ENCODE measurements at places on chromosomes 6 and 20. TPM values are rescaled to one million over a fixed set of nuclear protein-coding genes. Genes with fewer than 3 reads are reported as not detected.

DNA sequence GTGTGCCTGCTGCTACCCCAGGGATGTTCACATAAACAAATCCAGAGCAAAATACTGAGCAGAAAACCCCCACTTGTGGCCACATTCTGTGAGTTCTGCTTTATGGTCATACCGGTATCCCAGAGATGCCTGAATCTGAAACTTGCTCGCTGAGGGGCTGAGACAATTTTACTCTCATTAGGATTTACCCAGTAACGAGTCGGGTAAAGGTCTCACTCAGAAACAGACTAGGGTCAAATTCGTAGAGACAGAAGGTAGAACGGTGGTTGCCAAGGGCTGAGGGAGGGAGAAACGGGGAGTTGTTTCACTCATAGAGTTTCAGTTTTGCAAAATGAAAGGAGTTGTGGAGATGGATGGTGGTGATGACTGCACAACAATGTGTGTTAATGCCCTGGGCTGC lies 45.4 kb upstream of the NKX2-2 start:
- H3K36me3 ChIP-seq = no peaks in the 10 kb centered on the region
- no peak overlapping the region for H3K4me3 ChIP-seq
- H3K4me1 ChIP-seq = peaks cover 21% of the 10 kb centered on the region
- no peak overlapping the region for H3K27ac ChIP-seq
- H3K27me3 ChIP-seq = no peaks in the 10 kb centered on the region

DNA sequence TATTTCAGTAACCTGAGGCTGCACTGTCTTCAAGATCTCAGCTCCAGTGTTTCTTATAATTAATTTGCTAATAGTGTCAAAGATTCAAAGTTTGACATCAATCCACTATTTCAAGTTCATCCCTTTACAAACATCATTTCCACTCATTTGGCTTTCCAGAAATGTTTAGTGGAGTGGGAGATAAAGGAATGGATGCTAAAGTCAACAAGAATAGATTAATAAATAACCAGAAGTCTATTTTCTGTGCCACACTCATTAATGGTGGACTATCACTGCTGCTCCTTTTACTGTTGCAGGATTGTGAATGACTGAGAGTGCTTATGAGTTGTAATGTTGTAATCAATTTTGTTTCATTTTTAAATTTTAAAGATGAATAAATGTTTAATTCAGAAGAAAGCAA lies 28.4 kb upstream of the EPM2A start:
- no peaks in the 10 kb centered on the region for H3K27me3 ChIP-seq
- no peaks in the 10 kb centered on the region for H3K4me1 ChIP-seq

FLRT3 gene
- total RNA-seq = not detected

DNA sequence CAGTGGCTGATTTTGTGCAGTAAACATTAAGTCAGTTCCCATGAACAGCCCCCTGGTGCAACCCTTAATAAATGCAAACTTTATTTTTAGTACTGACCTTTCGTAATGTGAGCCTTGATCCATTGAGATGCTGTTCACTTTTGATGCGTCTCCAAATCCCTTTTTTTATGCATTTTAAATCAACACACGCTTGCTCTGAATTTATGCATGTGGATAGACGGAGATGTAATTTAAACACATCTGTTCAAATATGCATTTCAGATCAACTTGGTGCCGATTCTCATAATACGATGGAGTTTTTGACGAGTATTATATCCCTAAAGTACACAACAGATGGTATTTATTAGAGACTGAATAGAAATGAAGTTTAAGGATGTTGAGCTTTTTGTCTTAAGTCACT lies 505.7 kb downstream of the CDKAL1 start:
- no peak for DNase-seq
- no peaks in the 10 kb centered on the region for H3K27me3 ChIP-seq
- no peaks in the 10 kb centered on the region for H3K4me1 ChIP-seq
- no peak overlapping the region for H3K27ac ChIP-seq
- H3K36me3 ChIP-seq = no peaks in the 10 kb centered on the region

DNA sequence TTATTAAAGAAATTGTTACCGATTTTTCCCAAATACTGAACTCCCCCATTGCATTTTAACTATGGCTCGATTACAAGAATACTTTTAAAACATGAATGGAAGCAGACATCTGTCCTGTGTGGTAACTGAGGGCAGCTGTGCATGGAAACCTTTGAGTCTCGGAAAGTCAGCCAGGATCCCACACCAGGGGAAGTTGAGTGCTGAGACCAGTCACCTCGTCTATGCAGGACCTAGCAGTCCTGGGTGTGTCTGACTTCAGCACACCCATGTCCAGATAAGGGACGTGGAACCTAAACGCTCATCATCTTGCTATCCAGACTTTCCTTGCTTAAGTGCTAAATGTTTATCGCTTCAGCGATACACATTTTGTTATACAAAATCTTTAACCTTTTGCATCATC lies 6.1 kb downstream of the RIN2 start:
- no peaks in the 10 kb centered on the region for H3K27me3 ChIP-seq
- H3K4me1 ChIP-seq = no peaks in the 10 kb centered on the region
- no peak for DNase-seq
- H3K4me3 ChIP-seq = no peak overlapping the region
- H3K27ac ChIP-seq = no peak overlapping the region

DNA sequence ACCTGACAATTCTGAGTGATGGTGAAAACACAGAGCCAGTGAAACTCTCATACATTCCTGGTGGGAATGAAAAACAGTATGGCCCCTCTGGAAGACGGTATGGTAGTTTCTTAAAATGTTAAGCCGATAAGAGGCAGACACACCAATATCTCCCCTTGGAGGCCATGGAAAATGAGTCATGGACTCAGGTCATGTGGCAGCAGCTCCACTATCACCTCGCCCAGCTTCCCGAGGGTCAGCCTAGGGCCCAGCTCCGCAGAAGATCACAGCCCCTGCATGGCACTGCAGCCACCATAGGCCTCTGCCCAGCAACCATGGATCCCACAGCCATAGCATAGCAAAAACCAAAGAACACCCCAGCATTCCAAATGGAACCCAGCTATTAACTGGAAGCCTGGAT lies 21.4 kb downstream of the BPIFA1 start:
- no peak overlapping the region for H3K27ac ChIP-seq
- DNase-seq = no peak
- H3K4me3 ChIP-seq = no peak overlapping the region
- H3K36me3 ChIP-seq = no peaks in the 10 kb centered on the region
- no peaks in the 10 kb centered on the region for H3K27me3 ChIP-seq
- no peaks in the 10 kb centered on the region for H3K4me1 ChIP-seq
